ENCODE measurements at places on chromosomes 6 and 20.

DNA sequence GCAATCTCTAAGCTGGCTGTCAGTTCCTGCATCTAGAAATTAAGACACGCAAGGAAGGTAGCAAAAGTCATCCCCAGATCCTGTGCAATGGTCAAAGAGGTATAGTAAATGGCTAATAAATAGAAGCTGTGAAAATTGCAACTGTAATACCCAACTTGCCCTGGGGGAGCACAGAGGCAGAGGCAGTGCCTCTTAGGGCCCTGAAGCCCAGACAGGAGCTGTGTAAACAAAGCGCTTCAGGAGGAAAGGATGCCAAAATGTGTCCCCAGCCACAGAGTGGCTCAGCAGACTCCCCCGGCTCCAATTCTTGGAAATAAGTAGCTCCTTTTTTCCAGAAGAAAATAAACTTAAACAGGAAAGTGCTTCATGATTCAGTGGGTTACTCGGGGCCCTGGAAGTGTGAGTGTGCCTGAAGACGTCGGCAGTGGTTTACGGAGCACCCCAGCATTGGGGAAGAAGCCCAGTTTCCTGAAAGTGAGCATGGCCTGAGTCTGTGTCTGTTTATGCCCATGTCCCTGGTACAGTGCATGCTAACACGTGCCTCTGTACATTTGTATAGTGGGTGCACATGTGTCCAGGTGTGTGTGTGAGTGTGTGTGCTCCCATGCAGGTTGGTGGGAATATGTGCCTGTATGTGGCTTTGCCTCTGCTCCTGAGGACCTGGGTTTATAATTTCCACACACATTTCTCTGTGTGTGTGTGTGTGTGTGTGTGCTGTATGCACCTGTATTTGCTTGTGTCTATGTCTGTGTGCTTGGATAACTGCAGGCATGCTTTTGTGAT is 246.7 kb downstream of the MAFB start:
- no peak for DNase-seq

DNA sequence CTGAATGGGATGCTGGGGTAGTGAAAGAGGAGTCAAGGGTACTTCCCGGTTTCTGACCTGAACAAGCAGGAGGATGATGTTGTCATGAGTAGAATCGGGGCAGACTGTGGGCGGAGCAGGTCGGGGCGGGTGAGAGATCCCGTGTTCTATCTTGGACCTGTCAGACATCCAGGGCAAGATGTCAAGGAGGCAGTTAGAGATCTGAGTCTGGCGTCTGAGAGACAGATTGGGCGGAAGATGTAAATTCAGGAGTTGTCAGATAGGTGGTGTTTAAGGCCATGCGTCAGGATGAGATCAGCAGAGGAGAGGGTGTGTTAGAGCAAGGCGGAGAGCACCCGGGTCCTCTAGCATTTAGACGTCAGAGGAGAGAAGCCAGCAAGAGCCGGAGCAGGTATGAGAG is 115.5 kb downstream of the DLGAP4 start:
- DNase-seq, result no peak

- DNase-seq, result no peak
These were observed 279.0 kb upstream of the ZFP64 start for GRCh38 chr20:52470561-52470960.

DNA sequence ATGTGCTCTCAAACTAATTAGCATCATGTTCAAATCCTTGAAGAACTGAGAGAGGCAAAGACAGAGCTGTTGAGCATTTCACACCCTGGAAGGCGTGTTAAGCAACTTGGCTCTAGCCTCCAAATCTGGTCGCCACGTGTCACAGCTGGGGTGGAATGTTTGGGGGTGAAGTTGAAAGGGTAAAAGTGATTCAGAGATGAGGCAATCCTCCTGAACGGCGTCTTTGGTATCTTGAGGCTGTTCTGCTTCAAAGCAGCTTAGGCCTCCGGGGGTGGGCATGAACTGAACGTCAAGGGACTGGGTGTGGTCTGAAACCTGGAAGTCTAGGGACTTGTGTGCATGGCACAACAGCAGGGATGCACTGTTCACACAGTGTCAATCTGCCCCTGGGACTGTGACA is 62.3 kb downstream of the TRAM2 start:
- no peak for DNase-seq

DNA sequence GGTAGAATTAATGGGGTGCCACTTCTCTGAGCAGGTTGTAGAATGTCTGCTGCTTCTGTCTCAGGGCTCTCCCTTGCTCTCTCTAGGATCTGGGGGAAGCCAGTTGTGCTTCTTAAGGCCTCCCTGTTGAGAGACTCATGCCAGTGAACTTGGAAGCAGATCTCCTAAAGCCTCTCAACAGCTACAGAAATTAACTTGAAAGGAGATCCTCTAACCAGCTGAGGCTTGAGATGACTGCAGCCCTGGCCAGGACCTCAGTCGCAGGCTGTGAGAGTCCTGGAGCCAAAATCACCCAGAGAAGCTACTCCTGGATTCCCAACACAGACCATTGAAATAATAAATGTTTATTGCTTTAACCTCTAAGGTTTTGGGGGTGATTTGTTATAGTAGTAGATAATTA is 180.2 kb upstream of the MARCKS start:
- no peak for DNase-seq

GRCh38 chr6:148291876-148292275 is 50.8 kb upstream of the SASH1 start:
- no peak for DNase-seq

DNA sequence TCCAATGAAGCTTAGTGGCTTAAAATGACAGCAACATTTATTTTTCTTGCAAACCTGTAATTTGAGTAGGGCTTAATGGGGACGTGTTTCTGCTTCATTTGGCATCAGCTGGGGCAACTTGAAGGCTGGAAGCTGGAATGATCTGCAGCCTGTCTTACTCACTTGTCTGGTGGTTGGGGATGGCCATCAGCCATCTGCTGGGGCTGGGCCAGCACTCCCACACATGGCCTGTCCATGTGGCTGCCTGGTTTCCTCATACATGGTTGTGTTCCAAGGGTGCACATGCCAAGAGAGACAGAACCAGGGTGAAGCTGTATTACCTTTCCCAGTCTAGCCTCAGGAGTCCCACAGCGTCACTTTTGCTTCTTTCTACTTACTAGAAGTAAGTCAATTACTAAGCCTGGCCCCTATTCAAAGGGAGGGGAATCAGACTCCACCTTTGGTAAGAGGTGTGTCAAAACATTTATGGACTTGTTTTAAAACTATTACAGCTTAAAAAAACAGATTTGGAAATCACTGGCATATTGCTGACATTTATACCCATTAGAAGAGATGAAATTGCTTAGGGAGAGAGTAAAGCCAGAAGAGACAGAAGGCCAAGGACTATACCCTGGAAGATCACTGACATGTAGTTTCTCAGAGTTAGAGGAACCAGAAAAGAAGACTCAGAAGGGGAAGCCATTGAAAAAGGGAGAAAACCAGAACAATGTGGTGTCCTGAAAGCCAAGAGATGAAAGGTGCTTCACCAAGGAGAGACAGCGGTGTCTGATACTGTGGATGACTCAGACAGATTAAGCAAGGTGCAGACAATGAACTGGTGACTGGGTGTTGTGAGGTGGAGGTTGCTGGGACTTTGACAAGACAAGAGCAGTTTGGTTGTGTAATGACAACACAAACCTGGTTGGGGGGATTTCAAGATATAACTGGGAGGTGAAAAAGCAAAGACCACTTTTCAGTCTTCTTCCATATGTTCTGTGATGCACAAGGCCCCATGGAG is 345.2 kb downstream of the GJA1 start:
- DNase-seq, result no peak

DNA sequence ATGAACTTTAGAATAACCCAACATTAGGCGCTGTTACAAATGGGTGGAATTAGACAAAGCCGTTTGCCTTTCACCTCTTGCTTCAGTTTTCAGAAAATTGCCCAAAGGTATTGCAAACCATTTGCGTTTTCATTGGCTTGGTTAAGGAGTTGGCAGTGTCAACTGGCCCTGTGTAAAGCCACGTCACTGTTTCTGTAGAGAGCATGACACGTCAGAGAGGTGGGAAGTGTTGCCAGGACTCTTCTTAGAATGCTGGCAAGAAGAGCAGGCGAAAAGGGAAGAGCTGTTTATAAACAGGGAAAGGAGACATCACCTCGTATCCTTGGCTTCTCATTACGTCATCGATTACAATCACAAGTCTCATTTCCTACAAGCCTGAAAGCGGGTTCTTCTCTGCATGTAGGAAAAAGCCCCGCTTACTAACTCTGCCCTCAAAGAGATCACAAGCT is 4.2 kb upstream of the IRF4 start:
- DNase-seq, result no peak

DNA sequence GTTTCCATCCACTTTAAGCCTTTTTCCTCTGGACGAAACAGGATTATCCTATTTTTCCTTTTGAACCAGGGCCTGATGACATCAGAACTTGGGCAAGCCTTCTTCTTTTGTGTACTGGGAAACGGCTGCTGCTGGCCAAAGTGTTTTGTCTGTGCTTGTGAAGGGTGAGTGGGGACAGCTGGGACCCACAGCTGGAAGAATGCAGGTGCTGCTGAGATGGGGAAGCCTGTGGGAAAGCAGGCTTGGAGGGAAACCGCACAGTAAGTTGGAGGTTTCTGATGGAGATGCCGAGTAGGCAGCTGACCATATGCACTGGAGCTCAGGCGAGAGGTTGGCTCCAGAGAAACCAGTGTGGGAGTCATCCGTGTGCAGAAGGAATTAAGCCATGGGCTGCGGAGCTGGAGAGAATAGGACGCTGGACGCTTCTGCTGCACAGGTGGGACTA is 8.5 kb upstream of the PSMG4 start:
- no peak for DNase-seq

GRCh38 chr20:44166477-44166876 is 20.5 kb downstream of the JPH2 start:
- DNase-seq, result no peak

GRCh38 chr6:164185471-164185871 is 771.0 kb downstream of the QKI start:
- DNase-seq, result no peak

DNA sequence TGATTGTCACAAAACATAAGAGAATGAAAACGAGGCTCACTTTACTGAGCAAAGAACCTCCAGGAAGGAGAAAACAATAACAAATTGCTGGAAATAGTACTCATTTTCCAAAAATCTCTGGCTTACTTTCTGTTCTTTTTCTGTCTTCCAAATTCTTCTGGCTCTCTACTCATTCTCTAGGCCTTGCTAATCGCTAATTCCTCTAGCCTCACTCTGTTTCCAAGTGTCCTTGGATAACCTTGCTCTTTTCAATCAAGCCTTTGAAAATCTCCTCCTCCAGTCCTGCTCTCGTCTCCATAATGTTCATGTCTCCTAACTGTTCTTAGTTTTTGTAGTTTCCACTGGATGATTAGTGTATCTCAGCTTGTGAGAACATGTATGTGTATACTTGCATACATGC is 96.2 kb upstream of the MAP7 start:
- no peak for DNase-seq

- no peak for DNase-seq
These were observed 16.5 kb downstream of the NCOA7 start for GRCh38 chr6:125807293-125807692.
